ENCODE measurements at places on chromosomes 13 and 19.

DNA sequence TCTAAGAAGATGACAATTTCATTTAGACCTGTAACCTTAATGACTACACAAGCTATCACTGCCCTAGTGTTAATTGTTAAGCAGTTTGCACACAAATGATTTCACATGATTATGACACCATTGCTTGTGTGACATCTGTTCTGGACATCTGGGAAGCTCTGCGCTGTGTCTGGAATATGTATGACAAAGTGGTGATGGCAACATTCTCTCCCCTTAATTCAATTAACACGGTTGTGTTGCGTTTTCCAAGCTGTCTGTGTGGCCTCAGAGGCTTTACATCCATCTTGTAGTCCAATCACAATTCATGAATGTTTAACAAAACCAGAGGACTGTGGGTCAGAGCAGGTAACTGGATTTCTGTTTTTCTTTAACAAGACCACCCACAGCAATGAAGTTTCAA, 204.4 kb downstream of the COG6 start:
- no peak for DNase-seq

GRCh38 chr13:107360010-107360409, 792.1 kb upstream of the ARGLU1 start:
- DNase-seq = no peak

- no peak for DNase-seq
These were observed 2.8 kb upstream of the CEACAM5 start for GRCh38 chr19:41705393-41706174.

- DNase-seq = no peak
These were observed 743 bp downstream of the ACTL9 start for GRCh38 chr19:8697671-8698432.

- no peak for DNase-seq
These were observed 24.6 kb downstream of the FLT1 start for GRCh38 chr13:28470296-28470695.

DNA sequence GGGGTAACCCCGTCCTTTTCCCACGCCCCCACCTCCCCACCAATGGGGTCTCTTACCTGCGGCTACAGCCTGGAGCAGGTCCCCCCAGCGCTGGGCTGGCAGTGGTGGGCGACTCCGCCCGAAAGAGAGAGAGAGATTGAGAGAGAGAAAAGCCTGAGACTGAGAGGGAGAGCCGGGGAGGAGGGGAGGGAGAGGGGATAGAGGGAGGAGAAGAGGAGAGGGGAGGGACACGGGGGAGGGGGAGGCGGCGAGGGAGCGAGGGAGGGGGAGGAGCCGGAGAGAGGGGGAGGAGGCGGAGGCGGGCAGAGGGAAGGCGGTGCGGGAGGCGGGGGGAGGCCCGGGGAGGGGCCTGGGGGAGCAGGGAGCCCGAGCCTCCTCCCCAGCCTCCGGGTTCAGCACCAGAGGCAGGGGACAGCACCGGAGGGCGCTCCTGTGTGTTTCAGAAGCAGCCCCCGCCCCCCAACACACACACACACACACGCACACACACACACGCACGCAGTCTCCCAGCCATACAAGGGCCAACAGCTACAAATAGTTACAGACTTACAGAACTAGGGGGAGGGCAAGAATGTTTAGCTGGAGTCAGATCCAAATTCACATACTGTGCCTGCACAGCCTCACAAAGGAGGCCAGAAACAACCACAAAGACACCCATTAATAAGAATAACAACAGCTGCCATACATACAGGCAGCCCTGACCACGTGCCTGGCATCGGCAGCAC, at the start of gene SLC8A2:
Gene SLC8A2, minus strand, starts transcription at position 161 of the 725 bp plus-strand sequence. CDS start 5,490 bp downstream, outside the sequence.
- DNase-seq = no peak

DNA sequence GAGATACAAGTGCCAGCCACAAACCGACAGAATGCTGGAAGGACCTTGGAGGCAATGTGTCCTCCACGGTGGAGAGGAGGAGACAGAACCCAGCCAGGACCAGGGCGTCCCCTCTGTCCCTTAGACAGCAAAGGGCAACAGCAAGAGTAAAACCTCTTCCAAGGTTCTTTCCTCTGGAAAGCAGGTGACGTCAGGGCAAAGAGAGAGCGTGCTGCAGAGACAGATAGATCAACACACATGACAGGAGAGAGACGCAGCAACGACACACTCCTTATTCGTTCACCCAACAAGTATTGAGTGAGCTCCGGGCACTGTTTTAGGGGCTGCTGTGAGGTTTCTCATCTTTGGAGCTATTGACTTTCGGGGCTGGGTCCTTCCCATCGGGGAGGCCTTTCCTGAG, 1.3 kb upstream of the GALP start:
- no peak for DNase-seq

GRCh38 chr19:2550431-2551171, 74.7 kb downstream of the GADD45B start:
- DNase-seq = no peak

GRCh38 chr19:19637523-19638251, 5.8 kb downstream of the GMIP start:
- no peak for DNase-seq

- DNase-seq = no peak
These were observed 79.8 kb downstream of the TNFSF13B start for GRCh38 chr13:108349269-108349668.

- no peak for DNase-seq
These were observed 11.3 kb downstream of the LSM4 start for GRCh38 chr19:18311502-18312091.

DNA sequence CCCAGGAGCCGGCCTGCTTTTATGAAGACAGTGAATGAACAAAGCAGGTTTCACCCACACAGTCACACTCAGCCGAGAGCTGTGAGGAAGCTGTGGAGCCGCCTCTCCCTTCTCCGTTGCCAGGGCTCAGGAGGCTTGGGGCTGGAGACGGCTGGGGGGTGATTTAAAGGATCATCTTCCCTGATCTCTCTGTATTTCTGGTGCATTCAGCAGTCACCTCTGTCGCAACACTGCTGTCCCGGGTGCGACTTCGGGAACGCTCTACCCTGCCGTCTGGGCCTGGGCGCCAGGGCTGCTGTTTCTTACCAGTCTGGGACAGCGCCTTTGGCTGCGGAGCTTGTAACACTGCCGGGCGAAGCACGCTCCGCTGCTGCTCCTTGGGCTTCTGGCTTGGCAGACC, 18.1 kb downstream of the CAPS start:
- no peak for DNase-seq

DNA sequence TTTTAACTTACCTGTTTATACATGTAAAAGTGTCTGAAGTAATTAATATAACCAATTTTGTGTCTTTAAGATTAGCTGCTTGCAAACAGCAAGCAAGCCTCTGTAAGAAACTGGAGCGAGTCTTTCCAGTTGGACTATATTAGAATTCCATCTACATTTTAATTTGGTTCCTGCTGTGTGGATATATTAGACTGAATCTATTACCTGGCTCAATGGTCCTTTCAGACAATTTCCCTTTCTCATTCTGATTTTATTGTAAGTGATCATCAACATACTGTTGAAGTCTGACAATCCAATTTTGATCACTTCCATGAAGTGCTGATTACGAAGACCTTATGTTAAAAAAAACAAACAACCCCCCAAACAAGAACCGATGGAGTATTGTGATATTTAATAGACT, 72.3 kb downstream of the GPC5 start:
- no peak for DNase-seq

- no peak for DNase-seq
These were observed 146.0 kb downstream of the OXGR1 start for GRCh38 chr13:96848286-96848685.

- no peak for DNase-seq
These were observed 20.2 kb downstream of the PAF1 start for GRCh38 chr19:39370735-39371134.

- DNase-seq = no peak
These were observed 178.8 kb downstream of the KATNAL1 start for GRCh38 chr13:30128591-30128990.

- DNase-seq = no peak
These were observed 937 bp downstream of the ZNF841 start for GRCh38 chr19:52094526-52095130.

- DNase-seq = no peak
These were observed 24.2 kb upstream of the SLC46A3 start for GRCh38 chr13:28743020-28743419.

GRCh38 chr19:37467608-37468090, 405 bp upstream of the ZNF569 start:
- DNase-seq = no peak

GRCh38 chr19:39498798-39499642, at the start of gene DLL3:
Gene DLL3, plus strand, starts transcription at chr19:39498947. Its CDS starts 28 bp downstream, at chr19:39498975.
- no peak for DNase-seq

GRCh38 chr19:42461700-42462324, 19.1 kb upstream of the CXCL17 start:
- no peak for DNase-seq

DNA sequence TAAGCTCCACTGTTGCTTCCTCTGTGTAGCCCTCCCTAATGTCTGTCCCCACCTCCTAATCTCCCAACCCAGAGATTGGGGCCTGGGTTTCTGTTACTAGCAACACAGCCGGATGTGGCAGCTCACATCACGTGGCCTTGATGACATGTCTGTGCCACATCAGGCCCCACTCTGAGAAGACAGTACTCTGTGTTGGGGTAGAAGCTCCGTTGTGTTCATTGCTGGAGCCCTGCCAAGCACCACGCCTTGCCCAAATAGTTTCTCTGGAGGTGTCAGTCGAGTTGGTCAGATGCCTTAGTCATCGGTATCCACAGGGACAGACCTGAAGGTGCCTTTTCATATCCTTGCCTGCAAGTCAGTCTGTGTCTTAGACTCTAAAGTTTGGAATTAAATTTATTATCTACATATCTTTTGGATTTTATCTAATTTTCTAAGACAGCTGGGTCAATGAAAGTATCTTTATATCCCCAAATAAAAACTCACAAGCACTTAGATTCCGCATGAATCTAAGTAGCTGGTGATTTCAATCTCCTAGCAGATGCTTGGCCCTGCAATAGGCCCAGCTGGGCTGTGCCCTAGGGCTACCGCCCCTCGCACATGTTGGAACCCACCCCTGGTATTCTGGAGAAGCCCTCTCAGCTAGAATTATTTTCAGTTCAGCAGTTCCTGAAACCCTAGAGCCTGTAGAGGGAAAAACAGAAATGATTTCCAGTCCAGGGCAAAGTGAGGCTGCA, 204.0 kb upstream of the TSHZ3 start:
- no peak for DNase-seq

DNA sequence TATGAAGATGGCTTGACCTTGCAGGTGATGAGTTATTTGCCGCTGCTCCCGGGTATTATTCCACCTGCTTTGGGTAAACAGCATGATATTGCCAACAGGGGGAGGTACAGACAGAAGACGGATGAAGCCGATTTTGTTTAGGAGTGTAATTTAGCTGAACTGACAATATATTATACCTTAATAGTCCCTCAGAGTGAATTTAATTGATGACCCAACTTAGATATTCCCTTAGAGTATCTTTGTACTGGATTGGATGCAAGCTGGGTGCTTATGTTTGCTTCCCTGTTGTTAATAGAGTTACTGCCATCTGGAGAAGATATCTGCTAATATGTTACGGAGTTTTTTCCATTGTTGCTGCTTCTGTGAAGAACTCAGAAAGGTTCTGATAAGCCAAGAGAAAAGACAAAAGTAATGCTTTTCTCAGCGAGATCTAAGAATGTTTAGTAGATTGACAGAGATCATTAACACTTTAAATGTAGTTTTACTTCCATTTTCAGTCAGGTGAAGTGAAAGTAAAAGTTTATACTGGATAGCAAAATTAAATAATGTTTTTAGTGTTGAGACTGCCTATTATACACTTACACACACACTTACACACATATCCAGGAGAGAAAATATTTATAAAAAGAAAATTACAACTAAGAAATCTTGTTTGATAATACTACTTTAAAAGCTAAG, 2220.8 kb upstream of the PCDH20 start:
- no peak for DNase-seq

- DNase-seq = no peak
These were observed 500.5 kb upstream of the SPRY2 start for GRCh38 chr13:80841414-80841813.

DNA sequence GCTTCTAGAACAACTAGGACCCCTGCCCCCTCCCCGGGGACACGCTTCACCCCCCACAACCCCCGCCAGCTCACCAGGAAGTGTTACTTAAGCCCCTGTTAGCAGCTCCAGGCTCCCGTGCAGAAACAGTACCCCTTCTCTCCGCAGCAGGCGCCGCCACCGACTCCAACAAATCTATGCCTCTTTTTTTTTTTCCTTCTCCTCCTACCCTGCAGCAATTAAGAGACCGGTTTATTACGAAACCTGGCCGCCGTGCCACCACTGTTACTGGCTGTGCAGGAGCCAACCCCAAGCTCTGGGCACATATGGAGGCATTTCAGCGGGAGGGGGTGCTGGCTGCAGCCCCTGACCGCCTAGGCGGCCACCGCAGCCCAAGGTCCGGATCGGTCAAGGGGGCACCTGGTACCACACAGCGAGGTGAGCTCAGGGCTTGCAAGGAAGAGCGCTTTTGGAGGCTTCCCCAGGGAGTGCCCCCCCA, 2.4 kb downstream of the GADD45B start:
- no peak for DNase-seq

GRCh38 chr19:16295057-16295456, 29.6 kb upstream of the KLF2 start:
- no peak for DNase-seq

- DNase-seq = no peak
These were observed 971 bp upstream of the ANKRD10 start for GRCh38 chr13:110915874-110916206.

GRCh38 chr19:42143341-42144234, 11.3 kb upstream of the POU2F2 start:
- DNase-seq = no peak

Measured in stimulated activated CD8-positive, alpha-beta memory T cell treated with anti-CD3 and anti-CD28 coated beads, Interleukin-15, amount 100 ng/mL, for 4 hours (primary cell).